Stimulated activated CD4-positive, alpha-beta T cell treated with anti-CD3 and anti-CD28 coated beads, TNF-alpha, amount 100 ng/mL, for 1 hour (primary cell): ENCODE measurements at places on chromosomes 3 and 15.

- DNase-seq, result no peak
Measured at GRCh38 chr3:81437683-81438082, 323.8 kb downstream of the GBE1 start.

- no peak for DNase-seq
Measured at GRCh38 chr3:112327371-112327951, 5.5 kb upstream of the CD200 start.

- DNase-seq, result no peak
Measured at GRCh38 chr3:9035961-9036360, 72.7 kb upstream of the RAD18 start.

- no peak for DNase-seq
Measured at GRCh38 chr15:86645925-86646500, 566.3 kb downstream of the AGBL1 start.

DNA sequence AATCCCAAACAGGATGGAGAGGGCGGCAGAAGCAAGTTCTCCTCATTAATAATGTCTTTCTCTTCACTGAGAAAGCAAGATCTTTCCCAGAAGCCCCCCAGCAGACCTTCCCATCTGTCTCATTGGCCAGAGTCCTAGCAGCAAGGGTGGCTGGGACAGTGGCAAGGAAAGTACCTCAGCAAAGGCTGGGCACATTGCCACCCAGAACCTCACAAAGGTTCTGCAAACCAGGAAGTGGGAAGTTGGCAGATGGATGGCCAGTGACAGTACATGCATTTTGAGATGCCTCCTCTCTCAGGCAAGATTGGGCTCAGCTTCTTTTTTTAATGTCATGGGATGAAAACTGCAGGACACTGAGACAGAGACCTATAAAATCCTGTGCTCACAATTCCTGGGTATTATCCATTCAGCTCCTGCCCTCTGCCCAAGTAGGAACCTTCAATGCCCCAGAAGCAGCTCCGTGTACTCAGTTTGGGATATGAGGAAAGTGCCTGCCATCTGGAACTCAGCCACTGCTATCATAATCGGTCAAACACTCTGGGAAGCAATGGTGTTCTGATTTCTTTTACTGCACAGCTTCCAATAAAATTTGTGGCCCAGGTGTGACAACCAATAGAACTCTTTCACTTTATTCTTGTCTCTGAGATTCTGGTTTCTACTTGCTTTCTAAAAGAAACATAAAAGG is 25.5 kb downstream of the DPH3 start:
- DNase-seq, result no peak

DNA sequence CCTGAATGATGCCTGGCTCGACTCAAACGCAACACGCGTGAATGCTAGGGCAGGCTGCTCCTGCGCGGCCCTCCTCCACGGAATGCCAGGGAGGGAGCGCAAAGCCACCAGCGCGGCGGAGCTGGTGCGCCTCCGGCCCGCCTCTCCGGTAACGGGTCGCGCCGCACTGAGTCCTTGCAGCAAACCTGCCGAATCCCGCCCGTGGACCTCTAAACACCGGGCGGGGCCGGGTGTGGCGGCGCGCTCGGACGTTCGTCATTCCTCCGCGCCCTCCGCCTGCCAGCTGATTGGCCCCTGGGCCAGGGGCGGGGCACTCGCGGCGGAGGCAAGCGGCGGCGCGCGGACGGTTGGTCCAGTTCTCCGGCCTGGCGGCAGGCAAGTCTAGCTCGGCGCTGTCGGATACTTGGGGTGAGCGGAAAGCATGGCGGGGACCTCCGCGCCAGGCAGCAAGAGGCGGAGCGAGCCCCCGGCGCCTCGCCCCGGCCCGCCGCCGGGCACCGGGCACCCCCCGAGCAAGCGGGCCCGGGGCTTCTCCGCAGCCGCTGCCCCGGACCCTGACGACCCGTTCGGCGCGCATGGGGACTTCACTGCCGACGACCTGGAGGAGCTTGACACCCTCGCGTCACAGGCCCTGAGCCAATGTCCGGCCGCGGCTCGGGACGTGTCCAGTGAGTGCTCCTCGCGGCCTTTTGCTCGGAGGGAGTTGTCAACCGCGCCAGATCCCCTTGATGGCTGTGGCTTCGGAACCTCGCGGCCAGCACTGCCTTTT is at the start of gene ATRIP:
TSS of gene ATRIP (plus strand) at position 313 of the 769 bp plus-strand sequence. CDS start at position 422, 109 bp downstream.
- peak; percentile 54 for DNase-seq

DNA sequence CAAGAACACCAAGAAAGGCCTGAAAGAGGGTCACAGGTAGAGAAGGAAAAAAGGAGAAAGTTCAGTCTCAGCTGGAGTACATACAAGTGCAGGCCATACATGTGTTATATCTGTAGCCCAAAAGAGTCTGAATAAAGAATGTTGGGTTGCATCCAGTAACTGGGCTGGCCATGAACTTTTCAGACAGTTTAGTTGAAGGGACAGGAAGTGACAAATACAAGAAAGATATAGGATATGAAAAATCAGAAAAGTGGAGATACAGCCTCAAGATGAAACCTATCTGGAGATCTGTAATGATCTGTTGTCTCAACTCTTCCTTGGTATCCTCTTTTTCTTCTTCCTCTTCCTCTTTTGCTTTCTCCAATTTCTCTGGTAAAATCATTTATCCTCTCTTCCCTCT is 671.7 kb downstream of the MECOM start:
- DNase-seq, result no peak
